ENCODE measurements at places on chromosomes 16 and 17.

GRCh38 chr16:61581417-61582046, 454.7 kb downstream of the CDH8 start:
- DNase-seq = no peak

- no peak for DNase-seq
These were observed 266.7 kb downstream of the SHISA9 start for GRCh38 chr16:13168091-13168572.

DNA sequence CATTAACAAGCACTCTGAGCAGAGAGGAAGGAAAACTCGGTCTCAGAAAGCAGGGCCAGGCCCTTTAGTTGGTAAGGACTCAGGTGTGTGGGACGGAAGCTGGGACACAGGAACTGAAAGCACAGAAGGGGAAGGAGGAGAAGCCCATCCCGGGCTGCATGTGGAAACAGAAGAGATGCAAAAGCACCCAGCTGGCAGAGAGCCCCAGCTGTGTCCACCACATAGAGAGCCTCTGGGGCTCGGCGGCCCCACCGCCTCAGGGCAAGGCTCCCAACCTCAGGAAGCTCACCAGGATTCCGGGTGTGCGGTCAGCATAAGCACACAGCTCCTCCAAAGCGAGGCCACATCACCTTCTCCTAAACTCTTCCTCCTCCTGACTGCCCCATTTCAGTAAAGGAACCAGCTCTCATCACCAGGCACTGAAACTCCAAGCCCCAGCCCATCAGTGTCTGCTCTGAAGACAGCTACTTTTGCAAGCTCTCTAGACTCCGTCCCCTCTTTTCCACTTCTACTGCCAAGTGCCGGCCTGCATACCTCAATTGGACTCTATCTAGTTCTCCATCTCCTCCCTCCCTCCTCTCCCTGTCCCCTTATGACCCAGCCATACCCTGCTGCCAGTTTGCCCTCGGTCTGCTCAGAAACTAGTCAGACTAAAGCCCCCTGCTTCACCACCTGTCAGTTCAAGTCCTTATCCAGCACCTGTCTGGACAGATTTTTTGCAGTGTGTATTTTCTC, 6.0 kb downstream of the ST3GAL2 start:
- no peak for DNase-seq

- DNase-seq = no peak
These were observed 65.2 kb downstream of the PIPOX start for GRCh38 chr17:29107933-29108822.

DNA sequence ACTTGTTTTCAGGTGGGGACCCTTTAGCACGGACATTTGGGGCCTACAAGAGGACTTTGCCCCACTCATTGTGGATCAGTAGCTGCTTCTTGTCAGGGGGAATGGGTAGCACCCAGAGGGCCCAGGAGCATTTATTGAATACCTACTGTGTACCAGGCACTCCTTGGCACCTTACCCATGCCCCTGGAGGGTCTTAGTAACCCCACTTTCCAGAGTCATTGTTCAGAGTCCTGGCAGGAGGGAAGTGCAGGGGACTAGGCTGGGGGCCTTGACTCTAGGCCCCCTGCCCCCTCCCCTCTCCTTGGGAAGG, 21.0 kb upstream of the CIBAR2 start:
- DNase-seq = no peak

DNA sequence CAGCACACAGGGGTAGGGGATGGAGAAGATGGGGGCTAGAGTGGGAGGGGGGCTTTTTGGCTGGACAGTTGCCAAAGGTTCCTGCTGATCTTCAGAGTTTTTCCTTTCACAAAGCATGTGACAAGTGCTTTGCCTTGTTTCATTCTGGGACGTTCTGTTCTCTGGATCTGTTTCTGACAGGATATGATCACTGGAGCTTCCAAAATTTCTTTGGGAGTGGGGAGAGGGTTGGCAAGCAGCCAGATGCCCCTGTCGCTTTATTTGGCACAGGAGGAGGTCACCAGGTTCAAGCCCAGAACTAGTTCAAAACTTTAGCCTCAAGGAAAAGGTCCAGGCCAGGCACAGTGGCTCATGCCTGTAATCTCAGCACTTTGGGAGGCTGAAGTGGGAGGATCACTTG, 68.5 kb upstream of the TBX2 start:
- no peak for DNase-seq

DNA sequence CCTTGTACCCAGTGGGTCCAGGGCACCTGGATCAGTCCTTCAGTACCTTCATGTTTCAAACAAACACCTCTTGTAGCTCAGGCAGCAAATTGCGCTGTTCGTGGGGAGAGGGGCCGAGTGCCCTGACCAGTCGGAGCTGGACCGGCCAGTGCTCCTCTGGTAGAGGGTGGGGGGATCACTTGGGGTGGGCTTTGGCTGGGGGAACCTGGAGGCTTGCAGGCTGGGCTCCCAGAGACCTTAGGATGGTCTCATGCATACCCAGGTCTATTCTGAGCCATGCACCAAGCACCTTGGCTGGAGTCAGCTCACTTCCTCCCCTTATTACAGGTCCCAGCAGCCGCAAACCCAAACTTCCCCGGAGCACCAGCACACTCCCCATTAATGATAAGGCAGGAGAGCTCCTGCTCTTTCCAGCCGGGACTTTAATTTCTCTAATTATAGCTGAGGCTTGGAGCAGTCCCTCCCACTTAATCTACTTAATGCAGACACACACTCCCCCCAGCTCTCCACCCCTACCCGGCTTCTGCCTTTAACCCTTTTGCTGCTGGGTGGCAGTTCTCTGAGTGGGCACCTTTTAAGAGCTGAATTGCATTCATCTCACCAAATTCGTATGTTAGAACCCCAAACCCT, 26.3 kb upstream of the MGAT5B start:
- DNase-seq = no peak

DNA sequence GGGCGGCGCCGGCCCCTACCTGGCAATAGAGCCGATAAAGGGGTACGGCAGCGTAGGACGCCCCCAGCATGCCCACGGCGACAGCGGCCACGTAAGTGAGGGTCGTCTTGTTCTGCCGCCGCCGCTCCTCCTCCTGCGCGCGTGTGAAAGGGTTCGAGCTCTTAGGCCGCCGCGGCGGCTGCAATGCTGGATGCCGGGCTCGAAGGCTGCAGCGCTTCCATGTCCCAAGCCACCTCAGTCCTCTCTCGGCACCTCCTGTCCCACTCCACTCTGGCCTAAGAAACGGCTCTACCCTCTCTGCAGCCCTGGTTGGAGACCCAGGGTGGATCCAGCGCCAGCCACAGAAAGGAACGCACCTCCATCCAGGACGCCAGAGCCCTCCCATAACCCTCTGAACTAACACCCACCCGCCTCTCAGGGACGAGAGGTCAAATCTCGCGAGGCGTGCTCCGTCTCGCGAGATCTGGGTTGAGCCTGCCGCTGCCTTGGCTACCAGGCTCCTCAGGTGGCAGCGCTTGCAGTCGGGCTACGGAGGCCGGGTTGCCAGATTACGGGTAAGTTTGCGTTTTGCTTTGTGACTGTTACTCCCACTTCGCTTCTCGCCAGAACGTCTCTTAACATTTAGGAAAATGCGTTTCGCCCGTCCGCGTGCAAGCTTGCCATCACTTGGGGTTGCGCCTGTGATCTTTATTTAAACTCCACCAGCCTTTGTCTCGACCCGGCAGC, at the start of the genes COX11 and STXBP4:
Gene COX11 (minus strand): TSS at position 393 of the 726 bp plus-strand sequence. CDS start 8 bp downstream, at position 385.
Gene STXBP4 (plus strand): TSS at position 504 of the 726 bp plus-strand sequence. CDS start 17,455 bp downstream, outside the sequence.
- DNase-seq = peak; percentile 94

GRCh38 chr17:81033535-81034167, 1.3 kb upstream of the BAIAP2 start:
- no peak for DNase-seq

GRCh38 chr17:43984521-43984920, 19.9 kb upstream of the NAGS start:
- DNase-seq = no peak

- no peak for DNase-seq
These were observed 102.0 kb upstream of the CDH5 start for GRCh38 chr16:66264311-66265047.

GRCh38 chr17:47232465-47232864, 21.2 kb upstream of the ITGB3 start:
- no peak for DNase-seq

DNA sequence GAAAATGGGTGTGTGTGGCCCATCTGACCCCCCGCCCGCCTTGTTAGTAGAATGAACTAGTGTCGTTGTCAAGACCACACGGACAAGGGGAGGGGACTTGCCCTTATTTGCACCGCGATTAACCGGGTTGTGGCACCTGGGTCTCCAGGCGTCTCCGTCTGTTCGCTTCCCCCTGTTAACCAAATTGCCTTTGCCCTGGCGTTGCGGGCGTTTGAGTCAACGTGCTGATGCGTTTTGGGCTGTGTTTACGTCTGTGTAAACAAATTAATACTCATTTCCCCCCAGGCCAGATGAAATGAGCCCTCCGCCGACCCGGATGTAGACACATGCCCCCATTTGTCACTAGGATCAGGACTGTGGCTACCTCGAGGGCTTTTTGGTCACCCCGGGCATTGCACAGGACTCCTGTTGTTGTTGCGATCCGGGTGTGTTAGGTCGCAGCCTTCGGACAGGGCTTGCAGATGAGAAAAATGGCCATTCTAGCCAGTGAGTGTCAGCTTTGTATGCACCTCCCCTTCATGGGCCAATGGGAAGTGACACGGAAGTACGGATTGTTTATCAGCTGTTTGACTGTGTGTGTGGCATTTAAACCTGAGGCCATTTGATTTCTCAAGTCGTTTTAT, 906 bp downstream of the RBL2 start:
- peak; percentile 74 for DNase-seq

DNA sequence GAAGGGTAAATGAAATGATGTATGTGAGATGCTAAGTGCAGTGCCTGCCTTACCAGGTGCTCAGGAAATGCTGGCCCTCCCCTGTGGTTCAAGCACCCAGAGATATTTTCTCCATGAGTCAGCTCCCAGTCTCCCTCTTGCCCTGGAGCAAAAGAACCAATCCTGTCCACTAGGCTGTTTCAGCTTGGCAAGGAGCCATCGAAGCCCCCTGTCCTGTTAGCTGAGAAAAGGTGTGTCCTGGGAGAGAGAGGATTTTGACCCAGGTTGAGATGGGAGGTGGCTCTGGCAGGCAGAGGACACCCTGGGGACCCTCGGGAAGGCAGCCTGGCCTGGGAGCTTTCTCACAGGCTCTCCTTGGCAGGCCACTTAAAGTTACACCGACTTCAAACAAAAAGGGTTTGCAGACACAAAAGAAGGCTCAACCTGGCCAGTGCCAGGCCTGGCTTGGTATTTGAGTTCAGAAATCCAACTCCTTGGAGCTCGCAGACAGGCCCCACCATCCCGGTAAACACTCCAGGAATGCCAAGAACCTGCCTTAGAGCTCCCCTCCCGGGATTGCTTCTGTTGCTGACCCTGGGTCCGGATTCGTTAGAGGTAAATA, 29.6 kb downstream of the NTN1 start:
- DNase-seq = no peak

GRCh38 chr17:31416503-31416923, 25.0 kb downstream of the RAB11FIP4 start:
- DNase-seq = no peak

DNA sequence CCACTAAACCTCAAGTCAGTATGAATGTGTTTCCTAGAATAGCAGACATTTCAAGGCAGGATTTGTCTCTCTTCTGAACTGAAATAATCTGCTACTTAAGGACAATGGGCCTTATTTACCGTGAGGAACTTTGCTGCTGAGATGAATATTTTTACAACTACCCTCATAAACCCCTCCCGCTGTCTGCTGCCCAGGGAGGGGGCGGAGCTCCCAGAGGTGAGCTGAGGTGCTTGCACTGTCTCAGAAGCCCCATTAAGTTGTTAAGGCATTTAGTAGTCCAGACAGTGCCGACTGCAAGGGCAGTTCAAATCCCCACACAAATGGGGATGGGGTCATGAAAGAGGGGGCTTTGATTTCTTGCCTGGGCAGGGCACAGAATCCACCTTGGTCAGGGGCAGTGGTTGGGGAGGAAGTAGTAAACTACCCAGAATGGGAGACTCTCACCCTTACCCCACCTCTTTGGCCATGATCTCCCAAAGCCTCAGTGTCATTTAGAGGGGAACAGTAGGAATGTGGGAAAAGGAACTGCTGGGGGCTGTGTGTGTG, 19.2 kb downstream of the HNF1B start:
- no peak for DNase-seq

DNA sequence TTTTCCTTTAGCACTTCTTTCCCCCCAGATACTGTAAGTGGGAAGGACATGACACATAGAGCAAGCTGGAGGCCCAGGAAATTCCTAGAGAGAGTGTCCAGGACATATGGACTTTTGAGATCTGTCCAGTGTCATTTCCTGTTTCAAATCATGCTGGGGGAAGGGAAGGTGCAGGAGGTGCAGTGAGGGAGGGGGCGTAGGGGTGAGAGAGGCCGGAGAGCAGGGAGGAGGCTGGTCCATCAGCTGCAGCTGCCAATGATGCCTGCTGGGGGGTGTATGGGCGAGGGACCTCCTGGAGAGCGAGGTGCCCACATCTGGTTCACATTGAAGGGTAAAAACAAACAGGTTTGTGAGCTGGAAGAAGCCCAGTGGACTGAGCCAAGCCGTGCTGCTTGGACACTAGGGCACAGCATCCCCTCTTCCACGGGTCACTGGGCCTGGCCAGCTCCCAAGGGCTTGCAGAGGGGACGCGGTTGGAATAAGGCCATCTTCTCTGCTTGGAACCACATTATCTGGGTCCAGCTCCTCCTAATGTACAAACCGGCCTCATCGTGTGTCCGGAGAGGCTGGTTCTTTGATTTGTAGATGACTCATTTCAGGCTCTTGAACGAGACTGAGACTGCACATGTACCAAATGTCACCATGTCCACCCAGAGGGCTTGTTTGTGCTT, 70.4 kb upstream of the SMURF2 start:
- DNase-seq = no peak

DNA sequence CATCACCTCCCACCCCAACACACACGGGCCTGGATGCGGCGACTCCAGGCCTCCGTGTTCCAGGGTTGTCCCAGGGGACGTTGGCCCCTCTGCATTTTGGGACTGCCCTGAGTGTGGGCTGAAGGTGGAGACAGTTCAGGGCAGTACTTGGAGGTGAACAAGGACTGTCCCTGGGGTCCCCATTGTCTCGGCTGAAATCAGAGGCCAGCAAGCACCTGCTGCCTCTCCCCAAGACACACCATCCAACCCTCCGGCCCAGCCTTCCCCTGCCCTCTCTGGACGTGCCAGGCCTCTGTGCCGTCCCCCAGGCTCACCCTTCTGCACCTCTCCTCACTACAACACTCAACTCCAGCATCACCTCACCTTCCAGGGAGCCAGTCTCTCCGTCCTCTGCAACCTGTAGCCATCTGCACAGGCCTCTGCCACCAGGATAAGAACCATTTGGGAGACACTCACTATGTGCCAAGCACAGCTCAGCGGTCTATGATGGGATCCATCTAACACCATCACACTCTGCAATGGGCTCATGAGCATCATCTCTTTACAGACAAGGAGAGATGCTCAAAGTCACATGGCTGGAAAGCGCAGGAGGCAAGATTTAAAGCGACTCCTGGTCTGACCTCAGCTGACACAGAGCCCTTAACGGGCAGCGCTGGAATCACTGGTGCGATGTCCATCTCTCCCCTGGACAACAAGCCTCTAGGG, 104.5 kb upstream of the SEC14L1 start:
- DNase-seq = no peak

DNA sequence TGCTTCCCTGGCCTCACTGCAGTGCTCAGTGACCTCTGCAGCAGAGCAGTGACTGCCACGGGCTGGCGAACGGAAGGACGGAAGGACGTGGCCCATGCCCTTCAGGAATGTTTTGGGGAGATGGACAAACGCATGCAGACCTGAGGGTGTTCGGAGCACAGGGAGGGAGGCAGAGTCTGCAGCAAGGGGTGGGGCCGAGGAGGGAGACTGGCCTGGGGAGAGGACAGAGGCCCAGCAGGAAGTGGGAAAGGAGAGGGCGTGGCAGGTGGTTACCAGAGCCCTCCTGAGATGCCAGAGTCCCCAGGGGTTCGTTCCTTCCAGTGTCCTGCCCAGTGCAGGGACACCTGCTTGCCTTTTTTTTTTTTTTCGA, 21.9 kb downstream of the ADORA2B start:
- DNase-seq = no peak

GRCh38 chr17:66488864-66489263, 186.5 kb downstream of the PRKCA start:
- DNase-seq = no peak

Data from activated T-cell treated with anti-CD3 and anti-CD28 coated beads, Interleukin-2, amount 50 U/mL, for 1 hour (primary cell).